ENCODE measurements at places on chromosomes 1 and 21. TPM values are rescaled to one million over a fixed set of nuclear protein-coding genes. Genes with fewer than 3 reads are reported as not detected.

DNA sequence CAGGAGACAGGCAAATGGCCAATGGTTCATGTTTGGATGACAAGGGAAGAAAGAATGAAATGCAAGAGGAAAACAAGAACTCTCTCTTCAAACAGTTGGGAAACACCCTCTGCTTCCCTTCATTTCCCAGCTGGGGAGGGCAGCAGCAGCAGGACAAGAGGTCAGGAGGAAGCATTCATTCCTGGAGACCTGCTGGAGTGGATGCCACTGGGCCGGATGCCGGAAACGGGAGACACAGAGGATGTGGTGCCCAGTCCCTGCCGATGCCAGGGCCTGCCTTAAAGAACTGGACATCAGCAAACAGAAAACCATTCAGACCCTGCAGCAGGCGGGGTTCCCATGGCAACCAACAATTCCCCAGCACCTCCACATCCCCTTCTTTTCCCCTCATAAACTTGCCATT, 102.3 kb upstream of the ZNF648 start:
- no peak overlapping the region for H3K4me3 ChIP-seq
- no peaks in the 10 kb centered on the region for H3K4me1 ChIP-seq
- H3K27me3 ChIP-seq, result no peaks in the 10 kb centered on the region
- no peak overlapping the region for H3K27ac ChIP-seq
- no peak for DNase-seq

MT1HL1 gene
- not detected for total RNA-seq

DNA sequence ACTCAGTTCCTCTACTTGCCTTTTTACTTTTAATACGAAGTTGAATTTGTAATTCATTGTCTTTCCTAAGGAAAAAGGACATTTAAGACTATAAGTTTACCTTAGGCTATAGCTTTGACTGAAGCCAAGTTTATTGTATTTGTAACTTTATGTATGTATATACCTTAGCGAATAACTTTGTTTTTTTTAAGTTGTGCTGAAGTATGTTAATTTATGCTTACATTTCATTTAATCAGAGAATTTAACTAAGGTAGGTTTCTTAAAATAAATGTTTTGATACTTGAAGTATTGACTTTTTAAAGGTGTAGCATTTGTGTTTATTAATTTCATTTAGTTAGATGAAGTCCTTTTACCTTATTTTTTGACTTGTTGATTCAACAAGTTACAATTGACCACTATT, 55.2 kb upstream of the TPTE start:
- H3K36me3 ChIP-seq, result no peaks in the 10 kb centered on the region
- no peaks in the 10 kb centered on the region for H3K4me1 ChIP-seq
- DNase-seq, result no peak

LCE1A gene
- not detected for total RNA-seq

GRCh38 chr21:36800734-36801133, 101.8 kb downstream of the SIM2 start:
- H3K36me3 ChIP-seq, result no peaks in the 10 kb centered on the region
- no peak for DNase-seq
- no peak overlapping the region for H3K4me3 ChIP-seq

GRCh38 chr1:98143403-98143802, 222.6 kb upstream of the DPYD start:
- H3K36me3 ChIP-seq, result no peaks in the 10 kb centered on the region
- DNase-seq, result no peak
- H3K4me1 ChIP-seq, result no peaks in the 10 kb centered on the region
- no peaks in the 10 kb centered on the region for H3K27me3 ChIP-seq
- no peak overlapping the region for H3K4me3 ChIP-seq

DNA sequence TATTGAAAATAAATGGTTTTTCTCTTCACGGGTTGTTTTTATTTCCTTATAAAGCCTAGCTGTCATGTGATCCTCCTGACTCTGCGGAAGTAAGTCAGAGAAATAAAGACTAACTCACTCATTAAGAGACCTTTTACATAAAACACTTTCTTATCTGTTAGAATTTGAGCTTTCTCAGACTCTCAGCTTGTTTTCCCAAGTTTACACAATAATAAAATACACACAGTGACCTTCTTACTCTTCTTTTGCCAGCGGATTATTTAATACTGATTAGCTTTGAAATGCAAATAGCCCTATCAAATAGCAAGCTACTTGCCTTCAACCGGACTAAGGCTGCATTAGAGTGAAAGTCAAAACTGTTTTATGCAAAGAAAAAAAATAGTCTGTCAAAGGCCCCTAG, 45.5 kb upstream of the CXADR start:
- no peak overlapping the region for H3K4me3 ChIP-seq
- no peaks in the 10 kb centered on the region for H3K36me3 ChIP-seq
- H3K27ac ChIP-seq, result no peak overlapping the region
- H3K27me3 ChIP-seq, result no peaks in the 10 kb centered on the region

DNA sequence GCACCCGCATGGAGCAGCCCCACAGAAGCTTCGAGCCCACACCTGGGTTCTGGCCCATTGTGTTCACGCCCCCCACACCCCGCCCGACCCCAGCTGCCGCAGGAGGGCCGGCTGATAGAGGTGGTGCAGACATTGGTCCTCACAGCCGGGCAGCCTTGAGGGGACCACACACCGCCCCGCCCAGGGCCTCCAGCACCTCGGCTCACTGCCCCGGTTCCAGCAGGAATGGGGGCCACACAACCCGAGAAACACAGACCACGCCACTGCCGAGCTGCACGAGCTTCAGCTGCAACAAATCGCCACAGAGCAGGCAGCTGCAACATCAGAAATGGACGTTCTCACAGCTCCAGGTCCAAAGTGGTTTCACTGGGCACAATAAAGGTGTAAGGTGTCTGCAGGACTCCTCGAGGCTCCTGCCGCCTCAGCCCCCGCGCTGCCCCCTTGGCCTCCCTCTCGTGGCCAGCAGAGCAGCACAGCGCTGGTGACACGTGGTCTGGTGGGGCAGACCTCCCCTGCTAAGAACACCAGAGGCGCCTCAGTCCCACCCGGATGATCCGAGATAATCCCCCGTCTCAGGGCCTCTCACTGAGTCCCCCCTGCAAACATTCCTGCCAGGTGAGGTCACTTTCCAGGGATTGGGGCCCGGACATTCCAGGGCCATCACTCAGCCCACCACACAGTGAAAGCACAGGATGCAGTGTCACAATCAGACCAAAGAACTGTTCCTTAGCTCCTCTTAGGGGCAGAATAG, 62.3 kb upstream of the ADARB1 start:
- H3K4me1 ChIP-seq, result no peaks in the 10 kb centered on the region
- no peak overlapping the region for H3K27ac ChIP-seq
- no peaks in the 10 kb centered on the region for H3K27me3 ChIP-seq
- DNase-seq, result no peak
- no peaks in the 10 kb centered on the region for H3K36me3 ChIP-seq

- DNase-seq, result no peak
- no peak overlapping the region for H3K27ac ChIP-seq
- peaks cover 8% of the 10 kb centered on the region for H3K4me1 ChIP-seq
- no peaks in the 10 kb centered on the region for H3K27me3 ChIP-seq
- H3K36me3 ChIP-seq, result no peaks in the 10 kb centered on the region
- H3K4me3 ChIP-seq, result no peak overlapping the region
Measured at GRCh38 chr1:42340093-42340492, 5.1 kb upstream of the FOXJ3 start.
